ENCODE measurements at places on chromosomes 13 and 19.

DNA sequence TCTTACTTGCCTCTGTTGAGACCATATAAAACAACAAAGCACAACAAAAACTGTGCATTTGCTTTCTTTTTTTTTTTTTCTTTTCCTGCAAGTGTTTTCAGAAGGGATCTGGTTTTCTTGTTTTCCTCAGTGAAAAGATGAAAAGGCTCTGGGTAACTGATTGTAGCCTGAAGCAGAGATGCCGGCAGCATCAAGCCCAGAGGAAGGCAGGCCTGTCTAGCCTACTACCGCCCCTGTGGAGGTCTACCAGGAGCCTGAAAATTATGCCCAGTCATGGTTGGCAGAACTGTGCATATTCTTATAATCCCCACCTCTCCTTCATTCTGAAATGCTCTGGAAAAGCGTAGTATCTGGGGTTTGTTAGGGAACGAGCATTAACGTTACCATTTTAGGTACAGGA is 32.6 kb upstream of the MEDAG start:
- DNase-seq, result no peak

DNA sequence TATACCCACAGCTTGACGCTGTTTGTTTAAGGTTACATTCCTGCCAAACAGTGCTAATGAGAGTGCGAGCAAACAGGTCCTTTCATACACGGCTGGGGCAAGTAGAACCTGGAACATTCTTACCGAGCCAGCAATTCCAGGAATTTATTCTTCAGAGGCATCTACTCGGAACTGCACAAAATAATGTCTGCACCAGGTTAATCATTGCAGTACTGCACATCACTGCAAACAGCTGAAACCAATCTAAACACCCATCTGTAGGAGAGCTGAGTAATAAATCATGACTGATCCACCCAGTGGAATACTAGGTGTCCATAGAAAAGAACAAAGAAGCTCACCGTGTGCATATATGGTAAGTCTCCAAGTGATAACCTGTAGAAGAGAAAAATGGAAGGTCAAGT is 1.2 kb upstream of the ZNF579 start:
- no peak for DNase-seq

- no peak for DNase-seq
Measured at GRCh38 chr13:93811071-93811737, 584.6 kb downstream of the GPC6 start.

DNA sequence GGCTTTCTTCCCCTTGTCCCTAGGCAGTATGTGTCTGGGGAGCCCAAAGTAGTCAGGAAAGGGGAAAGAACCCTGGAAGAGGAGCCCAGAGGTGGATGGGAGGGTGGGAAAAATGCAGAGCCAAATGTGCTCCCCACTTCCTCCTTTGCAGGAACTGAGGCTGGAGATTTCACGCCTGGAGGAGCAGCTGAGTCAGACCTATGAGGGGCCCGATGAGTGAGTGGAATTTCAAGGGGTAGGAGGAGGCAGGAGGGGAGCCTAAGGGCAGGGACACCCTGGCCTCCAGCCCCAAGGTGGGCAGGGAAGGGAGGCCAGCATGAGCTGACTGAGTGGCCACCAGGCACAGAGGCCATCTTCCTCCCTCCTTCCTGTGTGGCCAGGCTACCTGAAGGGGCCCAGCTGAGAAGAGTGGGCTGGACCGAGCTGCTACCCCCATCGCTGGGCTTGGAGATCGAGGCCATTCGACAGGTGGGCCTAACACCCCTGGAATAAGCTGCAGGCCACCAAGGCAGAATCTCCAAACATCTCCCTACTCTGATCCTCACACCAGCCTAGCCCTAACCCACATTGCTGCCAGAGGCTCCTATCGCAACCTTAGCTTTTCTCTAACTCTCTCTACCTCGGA is 14.3 kb downstream of the PTH2 start:
- peak; percentile 47 for DNase-seq

- DNase-seq, result no peak
Measured at GRCh38 chr13:66886264-66886663, 343.9 kb downstream of the PCDH9 start.

GRCh38 chr19:31110336-31110735 is 238.9 kb downstream of the TSHZ3 start:
- DNase-seq, result peak; percentile 47
